OCI-LY7 (cell line): ENCODE measurements at places on chromosomes 1 and 21.

- DNase-seq: no peak
Measured at GRCh38 chr1:165408518-165408917, 36.4 kb downstream of the RXRG start.

- DNase-seq: no peak
Measured at GRCh38 chr21:36388835-36389234, 3.6 kb downstream of the CHAF1B start.

- DNase-seq: peak; percentile 18
Measured at GRCh38 chr1:203512848-203513584, 19.1 kb downstream of the OPTC start.

DNA sequence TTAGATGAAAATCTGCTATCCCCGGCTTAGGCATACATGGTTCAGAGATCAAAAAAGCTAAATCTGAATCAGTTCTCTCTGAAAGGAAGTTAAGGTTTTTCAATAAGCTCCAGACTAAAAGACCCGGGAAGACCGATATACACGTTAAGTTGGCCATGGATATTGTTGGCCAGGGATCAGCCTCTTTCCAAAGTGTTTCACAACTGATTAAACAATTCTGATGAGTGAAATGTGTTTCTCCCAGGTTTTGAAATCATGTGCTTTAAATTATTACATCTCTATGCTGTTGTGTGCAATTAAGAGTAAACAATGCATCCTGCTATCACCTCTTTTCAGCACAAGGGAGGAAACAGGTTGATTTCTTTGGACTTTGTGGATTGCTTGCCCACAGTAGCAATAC is 23.7 kb upstream of the GNG12 start:
- no peak for DNase-seq

- no peak for DNase-seq
Measured at GRCh38 chr1:198892065-198892464, 253.2 kb downstream of the PTPRC start.

DNA sequence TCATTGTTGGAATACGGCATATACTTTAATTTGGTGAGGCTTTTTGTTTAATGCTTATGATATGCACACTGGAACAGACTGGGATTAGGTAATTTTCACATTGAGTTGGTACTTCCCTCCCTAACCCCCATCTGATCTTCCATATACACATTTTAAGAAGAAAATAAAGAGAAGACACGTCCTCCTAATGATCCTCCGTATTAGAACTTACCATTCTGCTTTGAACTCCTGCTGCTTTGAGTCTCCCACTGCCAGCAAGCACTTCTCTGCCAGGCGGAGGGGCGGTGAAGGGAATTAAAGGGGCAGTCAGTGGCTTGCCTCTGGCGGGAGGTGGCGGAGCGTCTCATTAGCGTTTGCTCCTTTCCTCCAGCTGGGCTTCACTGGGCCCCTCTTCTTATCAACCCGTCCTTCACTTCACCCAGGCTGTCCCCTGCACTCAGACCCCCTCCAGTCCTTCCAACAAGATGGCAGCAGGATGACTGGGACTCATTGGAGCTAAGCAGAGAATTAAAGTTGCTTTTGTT is 433.4 kb downstream of the KIF26B start:
- DNase-seq: no peak
